Heart right ventricle (tissue), 16 donors: ENCODE measurements at places on chromosomes 3 and 15.

DNA sequence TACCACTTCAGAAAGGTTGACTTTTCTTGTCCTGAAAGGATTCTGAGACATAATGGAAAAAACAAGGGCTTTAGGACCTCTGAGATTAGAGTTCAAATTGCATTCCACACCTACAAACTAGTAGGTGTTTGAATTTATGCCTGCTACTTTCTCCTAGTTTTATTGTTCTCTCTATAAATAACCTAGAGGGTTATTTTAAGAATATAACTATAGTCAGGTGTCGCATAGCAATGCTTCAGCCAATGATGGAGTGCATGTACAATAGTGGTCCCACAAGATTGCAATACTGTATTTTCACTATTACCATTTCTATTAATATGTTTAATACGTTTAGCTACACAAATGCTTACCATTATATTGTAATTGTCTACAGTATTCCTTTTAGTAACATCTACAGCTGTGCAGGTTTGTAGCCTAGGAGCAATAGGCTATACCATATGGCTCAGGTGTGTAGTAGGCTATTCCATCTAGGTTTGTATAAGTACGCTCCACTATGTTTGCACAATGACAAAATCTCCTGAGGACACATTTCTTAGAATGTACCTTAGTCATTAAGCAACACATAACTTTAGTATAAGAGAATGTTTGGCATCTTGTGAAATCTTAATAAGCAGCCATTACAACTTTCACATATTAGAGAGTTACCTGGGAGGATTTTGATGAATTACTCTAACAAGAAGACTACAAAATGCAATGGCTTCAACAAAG, 1352.5 kb downstream of the ZPLD1 start:
- H3K4me1 ChIP-seq = no peaks in the 10 kb centered on the region
- no peak overlapping the region for H3K27ac ChIP-seq
- no peaks in the 10 kb centered on the region for H3K36me3 ChIP-seq
- no peak for DNase-seq

GRCh38 chr3:81864272-81864671, 102.8 kb upstream of the GBE1 start:
- no peaks in the 10 kb centered on the region for H3K36me3 ChIP-seq
- DNase-seq = no peak
- H3K27me3 ChIP-seq = no peaks in the 10 kb centered on the region
- no peaks in the 10 kb centered on the region for H3K4me1 ChIP-seq
- peak overlapping the region; percentile 2 for H3K4me3 ChIP-seq

DNA sequence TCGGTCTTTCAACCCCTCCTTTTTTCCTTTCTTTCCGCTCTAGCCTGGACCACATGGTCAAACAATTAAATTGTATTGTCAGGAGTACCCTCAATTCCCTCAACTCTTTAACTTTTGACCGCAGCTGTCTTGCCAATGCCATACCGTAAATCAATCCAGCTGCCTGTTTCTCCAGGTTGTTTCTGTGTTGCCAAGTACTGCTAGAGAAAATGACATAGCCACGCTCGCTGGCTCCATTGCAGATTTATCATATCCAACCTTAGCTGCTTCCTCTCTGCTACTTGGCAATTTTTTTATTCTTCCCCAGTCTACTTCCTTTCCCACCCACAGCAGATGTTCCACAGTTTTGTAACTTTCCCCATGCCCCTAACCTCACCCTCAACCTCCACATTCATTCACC, 60.0 kb downstream of the ZNF385D start:
- no peak overlapping the region for H3K4me3 ChIP-seq
- no peaks in the 10 kb centered on the region for H3K4me1 ChIP-seq
- no peak for DNase-seq
- H3K27me3 ChIP-seq = no peaks in the 10 kb centered on the region

DNA sequence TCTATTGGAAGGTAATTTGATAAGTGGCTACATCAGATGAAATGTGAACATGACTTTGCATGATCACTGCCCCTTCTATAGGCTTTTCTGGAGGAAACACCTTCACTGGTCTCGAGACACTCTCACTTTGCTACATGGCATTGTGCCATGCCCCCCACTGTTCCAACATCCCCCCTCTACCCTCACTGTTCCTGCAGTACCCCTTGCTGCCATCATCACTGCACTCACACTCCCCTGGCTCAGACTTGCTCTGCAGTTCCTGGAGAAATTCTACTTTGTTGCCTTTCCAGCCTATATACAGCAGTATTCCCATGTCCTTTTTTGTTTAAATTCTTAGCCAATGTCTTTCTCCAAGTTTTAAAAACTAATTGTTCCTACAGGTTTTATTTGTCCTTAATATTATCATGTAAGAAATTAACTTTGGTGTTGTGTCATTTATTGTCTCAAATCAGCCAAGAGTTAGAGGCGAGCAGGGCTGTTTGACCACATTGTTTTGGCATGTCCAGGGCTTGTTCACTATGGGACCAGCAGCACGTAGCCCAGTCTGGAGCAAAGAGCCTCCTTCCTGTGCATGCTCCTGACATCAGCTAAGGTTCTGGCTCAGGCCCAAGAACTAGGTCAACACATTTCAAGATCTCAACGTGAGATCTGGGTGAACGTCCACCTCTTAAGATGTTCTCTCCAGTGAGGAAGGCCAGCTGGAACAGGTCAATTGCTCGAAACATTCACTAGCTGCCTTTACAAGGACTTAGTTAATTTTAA, 246.4 kb downstream of the SLC9A9 start:
- no peaks in the 10 kb centered on the region for H3K27me3 ChIP-seq
- no peaks in the 10 kb centered on the region for H3K36me3 ChIP-seq
- H3K4me3 ChIP-seq = no peak overlapping the region
- no peak overlapping the region for H3K27ac ChIP-seq
- DNase-seq = peak; percentile 15

DNA sequence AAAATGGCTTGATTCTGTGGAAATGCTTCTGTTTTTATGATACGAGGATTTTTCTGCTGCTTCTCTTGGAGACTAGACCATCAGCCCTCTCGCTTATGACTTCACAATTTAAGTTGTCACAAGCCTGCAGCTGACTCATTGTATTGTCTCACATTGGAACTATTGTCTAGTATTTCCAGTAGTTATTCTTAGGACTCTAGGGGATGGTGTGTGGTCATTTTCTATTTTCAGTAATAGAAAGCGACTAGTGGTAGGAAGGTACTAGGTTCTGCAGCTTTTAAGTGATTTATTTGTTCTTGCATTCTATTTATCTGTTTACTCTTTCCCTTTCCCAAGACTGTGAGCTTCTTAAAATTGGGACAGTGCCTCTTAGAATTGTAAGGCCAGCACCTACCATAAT, 66.3 kb upstream of the CRTC3 start:
- no peak overlapping the region for H3K4me3 ChIP-seq
- no peaks in the 10 kb centered on the region for H3K27me3 ChIP-seq
- peaks cover 65% of the 10 kb centered on the region for H3K36me3 ChIP-seq
- H3K4me1 ChIP-seq = peaks cover 51% of the 10 kb centered on the region

DNA sequence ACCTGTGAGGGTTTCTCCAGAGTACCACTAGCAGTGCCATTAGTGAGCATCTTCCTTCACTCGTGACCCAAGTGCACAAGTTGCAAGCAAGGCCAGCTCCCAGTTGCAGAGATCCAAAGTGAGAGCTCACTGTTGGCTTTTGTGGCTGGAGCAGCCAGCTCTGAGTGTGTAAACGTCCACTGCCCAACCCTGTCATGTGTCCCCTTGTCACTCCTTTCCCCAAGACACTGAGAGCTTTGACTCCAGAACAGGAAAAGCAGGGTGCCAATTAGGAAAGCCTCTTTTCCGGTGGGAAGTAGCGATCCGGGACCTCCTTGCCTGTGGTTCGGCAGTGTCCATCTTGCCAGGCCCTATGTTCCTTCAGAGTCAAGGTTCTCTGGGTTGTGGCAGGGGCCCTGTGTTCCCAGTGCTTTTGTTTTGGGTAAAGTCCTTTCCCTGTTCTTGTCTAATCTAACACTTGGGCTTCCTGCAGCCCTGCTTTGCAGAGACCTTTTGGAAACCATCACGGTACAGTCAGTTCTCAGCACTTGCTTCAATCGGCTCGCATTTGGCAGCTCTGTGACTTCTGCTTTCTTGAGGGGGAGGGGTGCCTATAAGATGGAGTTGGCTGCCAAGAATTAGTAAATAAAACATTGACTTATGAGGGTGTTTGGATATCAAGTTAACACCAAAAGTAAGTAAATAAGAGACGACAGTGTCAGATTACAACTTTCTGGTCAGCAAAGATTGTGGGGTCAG, 90.5 kb downstream of the DNASE1L3 start:
- peaks cover 27% of the 10 kb centered on the region for H3K4me1 ChIP-seq
- peak; percentile 37 for DNase-seq
- H3K27me3 ChIP-seq = no peaks in the 10 kb centered on the region
- H3K36me3 ChIP-seq = peaks cover 5% of the 10 kb centered on the region
- H3K27ac ChIP-seq = peak overlapping the region; percentile 77
- no peak overlapping the region for H3K4me3 ChIP-seq

DNA sequence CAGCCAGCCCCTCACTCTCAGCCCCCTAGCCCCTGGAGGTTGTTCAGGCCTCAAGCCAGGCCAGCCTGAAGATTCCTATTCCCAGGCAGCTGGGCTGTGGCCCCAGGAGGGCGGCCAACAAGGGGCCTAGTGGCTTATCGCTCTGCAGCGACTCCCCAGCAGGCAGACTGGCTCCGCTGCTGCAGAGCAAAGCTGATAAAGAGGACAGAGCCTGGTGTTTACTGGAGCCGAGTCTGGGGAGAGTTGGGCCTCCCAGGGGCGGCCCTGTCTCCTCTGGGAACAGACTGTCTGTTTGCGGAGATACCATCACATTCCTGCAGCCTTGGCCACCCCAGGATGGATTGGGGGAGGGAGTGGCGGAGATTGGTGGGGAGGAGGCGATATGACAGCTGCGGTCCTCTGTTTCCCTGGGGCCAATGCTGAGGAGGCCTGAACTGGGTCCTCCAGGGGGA, 22.4 kb upstream of the SMAD6 start:
- H3K4me1 ChIP-seq = peaks cover 23% of the 10 kb centered on the region
- peak; percentile 40 for DNase-seq
- H3K36me3 ChIP-seq = no peaks in the 10 kb centered on the region
- H3K27me3 ChIP-seq = no peaks in the 10 kb centered on the region
- H3K4me3 ChIP-seq = no peak overlapping the region
- H3K27ac ChIP-seq = peak overlapping the region; percentile 30

DNA sequence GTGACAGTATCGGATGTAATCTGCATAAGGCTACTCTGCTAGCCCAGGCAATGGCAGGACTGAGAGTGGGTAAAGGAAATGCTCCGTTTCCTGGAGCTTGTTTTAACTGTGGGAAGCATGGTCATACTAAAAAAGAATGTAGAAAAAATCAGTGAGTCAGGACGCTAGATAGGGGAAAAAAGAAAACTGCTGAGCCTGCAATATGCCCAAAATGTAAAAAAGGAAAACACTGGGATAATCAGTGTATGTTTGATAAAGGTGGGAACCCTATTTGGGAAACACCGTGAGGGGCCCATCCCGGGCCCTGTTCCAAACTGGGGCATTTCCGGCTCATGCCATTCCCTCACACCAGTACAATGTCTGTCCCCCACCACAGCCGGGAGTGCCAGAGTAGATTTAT, 775.8 kb downstream of the ZPLD1 start:
- no peak overlapping the region for H3K4me3 ChIP-seq
- no peaks in the 10 kb centered on the region for H3K36me3 ChIP-seq
- H3K27me3 ChIP-seq = no peaks in the 10 kb centered on the region
- H3K27ac ChIP-seq = no peak overlapping the region
- DNase-seq = no peak

GRCh38 chr3:140315955-140316354, 361.9 kb upstream of the TRIM42 start:
- H3K36me3 ChIP-seq = no peaks in the 10 kb centered on the region
- H3K4me1 ChIP-seq = no peaks in the 10 kb centered on the region
- no peak for DNase-seq
- no peak overlapping the region for H3K4me3 ChIP-seq

GRCh38 chr3:45566196-45566595, 28.4 kb upstream of the LIMD1 start:
- no peaks in the 10 kb centered on the region for H3K36me3 ChIP-seq
- H3K4me3 ChIP-seq = no peak overlapping the region
- no peaks in the 10 kb centered on the region for H3K27me3 ChIP-seq
- H3K4me1 ChIP-seq = peaks cover 5% of the 10 kb centered on the region
- no peak for DNase-seq
- H3K27ac ChIP-seq = no peak overlapping the region

DNA sequence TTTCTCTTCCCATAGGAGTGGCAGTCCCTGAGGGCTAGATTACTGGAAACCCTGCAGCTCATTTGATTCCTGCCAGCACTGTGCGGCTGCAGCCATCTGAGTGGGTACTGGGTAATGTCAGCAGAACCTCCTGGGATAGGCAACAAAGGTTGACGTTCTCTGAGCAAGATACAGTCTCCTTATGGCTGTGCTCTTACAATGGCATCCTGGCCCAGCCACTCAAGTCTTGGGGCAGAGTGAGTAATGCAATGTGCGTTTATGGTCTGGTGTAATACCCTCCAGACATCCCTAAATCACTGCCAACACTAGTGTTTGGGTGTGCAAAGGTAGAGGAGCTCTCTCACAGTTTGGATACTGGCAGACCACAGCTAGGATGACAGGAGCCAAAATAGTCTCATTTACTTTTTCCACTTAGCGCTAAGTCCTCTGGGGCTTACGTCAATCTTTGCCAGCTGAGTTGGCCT, 775.8 kb downstream of the ZNF385D start:
- H3K27me3 ChIP-seq = no peaks in the 10 kb centered on the region
- H3K4me1 ChIP-seq = no peaks in the 10 kb centered on the region
- H3K4me3 ChIP-seq = no peak overlapping the region
- no peaks in the 10 kb centered on the region for H3K36me3 ChIP-seq

DNA sequence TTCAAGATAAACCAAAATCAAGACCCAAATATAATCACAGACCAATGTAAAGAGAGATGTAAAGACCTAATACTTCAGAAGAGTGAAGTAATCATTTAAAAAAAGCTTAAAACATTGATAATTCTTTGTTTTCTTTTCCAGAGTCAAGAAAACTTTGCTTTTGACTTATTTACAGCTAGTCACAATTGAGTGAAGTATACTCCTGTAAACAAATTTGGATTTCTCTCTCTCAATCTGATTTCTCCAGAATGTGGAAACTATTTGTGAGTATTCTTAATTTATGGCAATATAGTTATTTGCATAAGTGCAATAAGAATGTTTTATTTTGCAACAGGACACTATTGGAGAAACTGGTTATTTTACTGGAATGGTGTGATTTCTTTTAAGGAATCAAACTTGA, 43.7 kb upstream of the ZBTB20 start:
- no peaks in the 10 kb centered on the region for H3K36me3 ChIP-seq
- H3K4me3 ChIP-seq = no peak overlapping the region
- DNase-seq = no peak
- H3K27me3 ChIP-seq = no peaks in the 10 kb centered on the region

DNA sequence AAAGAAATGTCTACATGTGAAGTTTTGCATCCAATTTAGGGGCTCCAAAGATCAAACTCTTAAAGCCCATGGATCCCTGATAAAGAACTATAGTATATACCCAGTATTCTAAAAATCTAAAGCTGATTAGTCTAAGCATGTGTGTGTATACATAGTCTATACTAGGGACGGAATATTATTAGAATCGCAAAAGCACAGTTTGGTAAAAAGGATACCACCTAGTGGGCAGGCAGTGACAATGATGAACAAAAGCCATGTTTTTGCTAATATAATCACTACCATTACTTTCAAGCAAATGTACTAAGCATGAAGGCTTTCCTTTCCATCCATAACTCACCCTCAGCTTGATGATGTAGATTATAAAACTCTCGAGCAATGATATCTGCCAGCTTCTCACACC, 16.5 kb downstream of the POLQ start:
- no peak overlapping the region for H3K4me3 ChIP-seq
- no peak for DNase-seq
- H3K36me3 ChIP-seq = no peaks in the 10 kb centered on the region
- H3K27me3 ChIP-seq = no peaks in the 10 kb centered on the region

GRCh38 chr3:55297245-55297644, 189.9 kb downstream of the WNT5A start:
- no peaks in the 10 kb centered on the region for H3K4me1 ChIP-seq
- no peak for DNase-seq
- H3K27me3 ChIP-seq = no peaks in the 10 kb centered on the region
- no peak overlapping the region for H3K4me3 ChIP-seq
- H3K36me3 ChIP-seq = no peaks in the 10 kb centered on the region
